ENCODE measurements at places on chromosomes 1 and 21.

GRCh38 chr1:164689672-164690511 lies 130.9 kb downstream of the PBX1 start:
- no peak for DNase-seq

DNA sequence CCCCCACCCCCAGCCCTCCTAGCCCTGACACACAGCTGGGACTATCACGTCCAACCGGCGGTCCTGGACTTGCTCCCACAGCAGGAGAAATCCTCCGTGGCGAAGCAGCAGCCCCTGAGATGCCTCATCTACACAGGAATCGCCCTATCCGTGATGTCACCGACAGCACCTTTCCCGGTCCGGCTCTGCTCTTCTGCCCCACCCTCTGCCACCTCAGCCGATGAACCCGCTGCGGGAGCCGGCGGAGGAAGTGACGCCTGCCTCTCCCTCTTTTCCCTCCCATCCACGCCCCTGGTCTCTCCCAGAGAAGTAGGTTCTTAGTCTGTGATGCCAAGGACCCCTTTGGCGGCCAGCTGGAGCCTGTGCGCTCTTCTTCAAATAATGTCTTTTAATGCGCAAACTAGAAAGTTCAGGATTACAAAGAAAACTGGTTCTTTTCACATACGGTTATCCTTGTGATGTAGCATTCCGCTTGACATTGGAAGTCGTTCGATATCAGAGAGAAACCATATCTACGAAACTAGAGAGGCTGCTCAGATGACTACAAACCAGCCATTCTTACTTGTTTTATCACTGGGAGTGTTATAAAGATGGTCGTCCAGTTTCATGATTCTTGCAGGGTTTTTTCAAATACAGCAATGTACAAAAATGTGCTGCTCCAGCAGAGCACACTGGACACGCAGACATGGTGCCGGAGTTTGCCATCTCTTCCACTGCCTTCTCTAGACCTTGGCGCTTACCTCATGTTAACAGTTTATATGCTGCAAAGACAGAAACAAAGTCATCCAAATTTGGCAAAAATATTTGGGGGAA lies 120.3 kb downstream of the PPIAL4G start:
- DNase-seq: no peak

- DNase-seq: no peak
These were observed 130.4 kb upstream of the ETS2 start for GRCh38 chr21:38675182-38675824.

DNA sequence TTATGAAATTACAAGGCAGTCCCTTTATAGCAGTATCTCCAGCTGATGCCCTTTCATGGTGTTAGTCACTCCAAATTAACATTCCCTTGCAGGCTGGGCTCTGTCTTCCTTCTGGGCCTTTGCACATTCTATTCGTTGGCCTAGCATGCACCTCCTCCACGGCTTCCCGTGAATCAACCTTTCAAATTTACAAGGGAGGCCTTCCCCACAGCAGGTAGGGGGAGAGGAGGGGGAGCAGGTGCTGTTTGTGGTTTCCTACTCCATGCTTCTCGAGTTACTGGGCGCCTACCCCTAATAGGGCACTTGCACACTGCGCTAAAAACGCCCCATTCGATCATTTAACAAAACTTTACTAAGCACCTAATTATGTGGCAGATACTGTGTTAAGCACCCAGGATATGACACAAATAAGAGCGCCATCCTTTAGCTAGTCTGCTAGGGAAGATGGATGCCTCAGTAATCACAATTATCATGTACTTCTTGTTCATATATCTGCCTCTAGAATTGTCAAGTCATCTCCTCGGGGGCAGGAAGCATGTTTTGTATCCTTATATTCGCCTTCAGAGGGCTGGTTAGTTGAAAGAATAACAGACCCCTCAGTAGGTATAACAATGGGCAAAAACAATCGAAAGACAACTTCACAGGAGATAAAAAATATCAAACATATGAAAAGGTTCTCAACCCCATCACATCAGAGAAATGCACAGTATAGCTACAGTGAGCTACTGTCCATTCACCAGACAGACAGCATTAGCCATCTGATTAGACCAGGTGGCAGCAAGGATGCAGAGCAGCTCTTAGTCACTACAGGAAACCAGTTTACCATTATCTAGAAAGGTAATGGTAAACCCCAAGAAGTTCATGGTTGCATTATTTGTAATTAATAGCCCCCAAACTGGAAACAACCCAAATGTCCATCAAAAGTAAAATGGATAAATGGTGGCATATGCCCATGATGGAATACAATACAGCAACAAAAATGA lies 1.7 kb upstream of the ADAR start:
- DNase-seq: peak; percentile 2

GRCh38 chr1:61266738-61267137 lies 184.4 kb downstream of the NFIA start:
- no peak for DNase-seq

DNA sequence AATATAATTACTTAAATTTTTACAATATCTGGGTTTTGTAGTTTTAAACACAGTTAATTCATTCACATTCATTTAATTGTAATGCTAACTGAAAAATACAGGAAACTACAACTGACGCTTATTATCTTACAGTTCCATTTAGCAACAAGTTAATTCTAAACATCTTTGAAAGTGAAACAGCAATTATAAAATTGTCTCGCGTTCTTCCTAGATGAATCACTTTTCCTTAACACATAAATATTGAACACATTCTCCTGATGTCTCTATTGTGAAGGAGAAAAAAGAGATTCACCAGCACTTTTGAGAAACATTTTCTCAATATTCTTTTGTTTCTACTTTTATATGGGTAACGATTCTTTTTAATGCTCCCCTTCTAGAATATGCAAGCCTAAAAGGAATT lies 6.4 kb downstream of the PTGFR start:
- DNase-seq: no peak

- no peak for DNase-seq
These were observed 2.5 kb downstream of the FNDC10 start for GRCh38 chr1:1597275-1597930.

GRCh38 chr1:109749221-109749620 lies 8.4 kb upstream of the GSTM3 start:
- no peak for DNase-seq

DNA sequence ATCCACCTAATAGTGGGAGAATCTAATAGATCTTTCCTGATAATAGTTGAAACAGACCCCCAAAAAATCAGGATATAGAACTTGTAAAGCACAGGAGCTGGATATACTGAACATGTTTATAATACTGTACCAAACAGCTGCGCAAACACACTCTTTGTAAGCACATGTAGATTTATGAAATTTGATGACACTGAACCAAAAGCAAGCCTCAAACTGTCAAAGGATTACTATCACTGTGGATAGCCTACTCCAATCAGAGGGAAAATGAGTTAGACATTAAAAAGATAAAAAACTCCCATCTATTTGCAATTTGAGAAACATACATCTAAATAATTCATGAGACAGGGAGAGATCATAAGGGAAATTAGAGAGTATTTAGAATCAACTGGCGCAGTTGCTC lies 26.1 kb downstream of the RCAN3 start:
- DNase-seq: no peak

GRCh38 chr1:185813401-185813979 lies 79.3 kb downstream of the HMCN1 start:
- DNase-seq: no peak

DNA sequence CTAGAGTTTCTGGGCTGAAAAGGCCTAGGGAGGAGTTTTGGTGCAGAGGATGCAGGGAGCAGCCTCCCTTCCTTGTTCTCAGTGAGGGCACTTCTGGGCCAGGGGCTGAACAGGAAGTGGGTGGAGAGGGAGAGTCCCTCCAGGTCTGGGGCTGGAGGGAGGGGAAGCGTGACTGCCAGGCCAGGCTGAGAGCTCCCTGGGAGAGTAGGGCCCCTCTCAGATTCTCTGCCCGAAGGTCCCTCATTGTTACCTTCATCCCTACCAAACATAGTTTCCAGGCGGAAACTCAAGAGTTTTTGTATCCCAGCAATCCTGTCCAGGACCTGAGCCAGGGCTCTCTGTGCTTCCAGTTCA lies 36.8 kb downstream of the CITED4 start:
- no peak for DNase-seq

DNA sequence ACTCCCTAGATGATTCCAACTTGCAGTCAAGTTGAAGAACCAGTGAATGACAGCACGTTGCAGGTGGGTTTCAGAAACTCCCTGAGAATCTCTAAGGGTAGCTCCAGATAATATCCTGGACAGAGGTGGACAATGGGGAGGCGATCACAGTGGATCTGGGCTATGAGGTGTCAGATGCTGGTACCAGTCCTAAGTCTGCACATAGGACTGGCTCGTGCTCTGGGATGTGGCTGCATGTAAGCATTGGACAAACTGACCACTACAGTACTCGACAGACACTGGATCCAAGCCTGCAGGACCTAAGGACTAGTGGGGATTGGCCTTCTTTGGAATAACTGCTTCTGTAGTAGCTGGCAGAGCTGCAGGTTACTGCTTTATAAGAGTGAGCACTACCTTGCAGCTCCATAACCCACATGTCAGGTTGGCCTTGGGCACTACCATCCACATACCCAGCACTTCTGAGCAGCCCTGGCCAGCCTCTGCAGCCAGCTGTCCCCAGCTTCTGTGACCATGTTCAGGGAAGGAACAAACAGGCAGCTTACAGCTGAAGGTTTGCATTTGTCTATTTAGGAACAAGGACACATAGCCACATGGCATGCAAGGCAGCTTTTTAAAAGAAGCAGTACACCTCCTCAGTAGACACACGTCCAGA lies 33.2 kb upstream of the DNAH14 start:
- no peak for DNase-seq

DNA sequence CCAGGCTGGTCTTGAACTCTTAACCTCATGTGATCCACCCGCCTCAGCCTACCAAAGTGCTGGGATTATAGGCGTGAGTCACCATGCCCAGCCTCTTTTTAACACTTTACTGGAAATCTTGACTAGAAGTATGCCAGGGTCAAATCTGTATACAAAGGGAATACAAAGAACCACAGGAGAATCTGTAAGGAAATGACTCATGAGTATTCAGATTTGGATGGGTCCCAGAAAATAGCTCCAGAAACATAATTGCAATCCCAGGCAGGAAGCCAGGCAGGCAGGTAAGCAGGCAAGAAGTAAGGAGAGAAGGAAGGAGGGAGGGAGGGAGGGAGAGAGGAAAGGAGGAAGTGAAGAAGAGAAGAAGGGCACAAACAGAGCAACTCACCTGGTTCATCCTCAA lies 22.8 kb upstream of the TIAM1 start:
- DNase-seq: peak; percentile 96

GRCh38 chr1:51063121-51063520 lies 38.9 kb upstream of the C1orf185 start:
- peak; percentile 48 for DNase-seq

DNA sequence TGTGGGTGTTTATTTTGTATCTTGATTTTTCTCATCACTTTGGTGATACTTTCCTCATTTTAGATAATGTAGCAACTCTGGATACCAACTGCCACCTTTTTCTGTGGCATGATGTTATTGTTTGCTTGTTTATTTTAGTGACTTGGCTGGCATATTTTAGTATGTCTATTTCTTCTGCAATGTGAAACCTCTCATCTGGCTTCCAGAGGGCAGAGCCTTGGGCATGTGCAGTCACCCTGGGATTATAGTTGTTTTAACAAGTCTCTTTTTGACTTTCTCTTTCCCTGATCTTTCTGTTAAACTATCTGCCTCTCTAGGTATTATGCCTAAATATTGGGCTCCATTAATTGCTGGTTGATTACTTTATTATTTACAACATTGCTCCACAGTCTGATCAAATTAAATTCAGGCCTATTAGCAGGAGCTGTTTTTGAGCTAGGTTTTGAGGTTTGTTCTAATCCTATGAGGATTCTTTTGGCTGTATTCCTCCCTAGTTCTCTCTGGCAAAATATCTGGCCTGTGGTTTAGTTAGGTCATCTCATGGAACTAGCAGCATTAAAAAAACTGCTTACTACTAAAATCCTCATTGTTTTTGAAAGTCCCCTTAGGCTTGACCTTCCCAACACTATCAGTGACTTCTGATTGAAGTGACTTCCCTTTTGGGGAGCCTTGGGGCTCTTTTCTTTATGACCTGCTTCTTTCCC lies 86.4 kb upstream of the FAM78B start:
- DNase-seq: no peak

DNA sequence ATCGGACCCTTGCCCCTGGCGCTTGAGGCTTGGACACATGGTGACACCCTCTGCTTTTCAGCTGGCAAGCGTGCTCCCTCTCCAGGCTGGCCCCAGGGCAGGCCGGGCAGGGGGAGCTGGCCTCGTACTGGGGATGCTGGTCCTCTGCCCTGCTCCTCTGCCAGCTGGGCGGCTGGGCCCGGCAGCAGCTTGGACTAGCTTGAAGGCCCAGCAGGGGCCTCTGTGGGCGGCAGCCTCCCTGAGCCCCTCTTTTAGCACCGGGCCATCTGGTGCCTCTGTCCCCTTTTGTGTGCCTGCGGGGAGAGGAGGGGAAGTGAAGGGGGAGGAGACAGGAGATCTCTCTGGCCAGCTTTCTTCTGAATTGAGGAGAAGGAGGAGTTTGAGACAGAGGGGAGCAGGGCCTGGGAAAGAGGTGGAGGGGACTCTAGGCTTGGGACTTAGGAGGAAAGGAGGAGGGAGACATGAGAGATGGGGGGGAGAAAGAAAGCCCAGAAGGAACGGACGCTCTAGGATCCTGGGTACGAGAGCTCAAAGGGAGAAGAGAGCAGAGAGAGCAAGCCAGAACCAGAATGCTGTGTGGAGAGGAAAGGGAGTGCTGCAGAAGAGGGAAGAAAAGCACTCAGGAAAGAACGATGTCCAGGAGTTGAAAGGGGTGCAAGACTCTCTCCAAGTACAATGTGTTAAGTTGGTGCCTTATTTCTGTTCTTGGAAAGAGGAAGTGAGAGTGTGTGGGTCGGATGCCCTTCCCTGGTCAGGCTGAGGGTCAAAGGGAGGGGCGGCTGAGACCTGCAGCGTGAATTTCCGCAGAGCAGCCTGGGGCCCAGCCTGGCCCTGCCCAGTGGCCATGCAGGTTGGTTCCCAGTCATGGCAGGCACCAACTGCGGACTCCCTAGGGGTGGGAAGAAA lies 40.3 kb downstream of the IER5 start:
- no peak for DNase-seq

GRCh38 chr1:4695241-4695640 lies 40.8 kb downstream of the AJAP1 start:
- DNase-seq: no peak

- no peak for DNase-seq
These were observed 70.0 kb upstream of the NFIA start for GRCh38 chr1:61012341-61012761.

- DNase-seq: no peak
These were observed 44.2 kb downstream of the CAPN8 start for GRCh38 chr1:223621312-223621734.

- no peak for DNase-seq
These were observed 25.9 kb downstream of the KCNA2 start for GRCh38 chr1:110580244-110580643.

Data from SW 1271 (cell line).